Naive thymus-derived CD8-positive, alpha-beta T cell (primary cell): ENCODE measurements at places on chromosomes 3 and 15.

DNA sequence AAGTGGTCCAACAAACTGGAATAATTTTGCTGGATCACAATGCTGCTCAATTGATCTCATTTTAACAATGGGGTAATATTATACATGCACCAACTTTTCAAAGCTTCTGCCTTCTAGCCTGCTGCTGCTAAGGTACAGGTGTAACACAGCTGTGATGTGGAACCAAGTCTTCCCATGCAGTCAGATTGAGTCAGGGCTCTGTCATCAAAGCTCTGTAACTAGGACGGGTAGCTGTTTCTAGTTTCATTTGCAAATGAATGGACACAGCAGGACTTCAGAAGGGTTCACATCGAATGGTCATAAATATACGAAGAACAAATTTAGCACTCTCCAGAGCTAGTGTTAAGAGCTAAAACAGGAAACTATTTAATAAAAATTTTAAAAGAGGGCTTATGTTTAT, 189.2 kb downstream of the USP13 start:
- DNase-seq: no peak

DNA sequence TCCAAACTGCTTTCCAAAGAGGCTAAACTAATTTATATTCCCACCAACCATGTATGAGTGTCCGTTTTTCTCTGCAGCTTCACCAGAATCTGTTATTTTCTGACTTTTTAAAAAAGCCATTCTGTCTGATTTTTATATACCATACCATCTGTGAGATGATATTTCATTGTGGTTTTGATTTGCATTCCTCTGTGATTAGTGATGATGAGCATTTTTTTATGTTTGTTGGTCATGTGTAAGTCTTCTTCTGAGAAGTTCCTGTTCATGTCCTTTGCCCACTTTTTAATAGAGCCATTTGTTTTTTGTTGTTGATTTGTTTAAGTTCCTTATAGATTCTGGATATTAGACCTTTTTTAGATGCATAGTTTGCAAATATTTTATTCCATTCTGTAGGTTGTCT, 179.4 kb upstream of the ALCAM start:
- no peak for DNase-seq

DNA sequence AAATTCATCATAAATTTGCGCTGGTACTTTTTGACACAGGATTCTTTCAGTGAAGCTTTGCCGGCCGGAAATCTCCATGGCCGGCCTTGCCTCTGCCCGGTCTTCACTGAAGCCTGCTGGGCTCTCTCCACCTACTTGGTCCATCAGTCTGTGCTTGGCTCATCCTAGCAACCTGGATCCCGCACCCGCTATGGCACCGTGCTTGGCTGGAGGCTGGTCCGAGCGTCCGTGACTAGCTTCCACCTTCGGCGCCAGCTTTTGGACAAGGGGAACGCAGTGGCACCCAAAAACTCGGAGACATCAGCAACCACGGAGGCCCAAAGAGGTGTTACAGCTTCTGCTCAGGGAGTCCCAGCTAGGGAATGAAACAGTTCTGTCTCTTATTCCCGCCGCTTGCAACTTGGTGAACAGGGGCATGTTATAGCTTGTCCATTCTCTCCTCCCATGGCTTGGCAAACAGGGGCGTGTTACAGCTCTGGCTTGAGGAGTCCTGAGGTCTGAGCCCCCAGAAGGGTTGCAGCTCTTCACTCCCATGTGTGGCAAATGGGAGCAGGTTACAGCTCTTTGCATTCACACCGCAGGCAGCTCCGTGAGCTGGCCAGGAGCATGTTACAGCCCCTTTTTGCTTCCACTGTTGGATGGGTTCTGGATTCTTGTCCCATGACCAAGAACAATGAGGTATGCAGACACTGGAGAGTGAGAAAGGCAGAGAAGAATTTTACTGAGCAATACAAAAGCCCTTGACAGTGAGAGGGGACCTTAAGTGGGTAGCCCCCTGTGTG, 204.2 kb downstream of the DIPK2A start:
- DNase-seq: no peak

- no peak for DNase-seq
Observed at GRCh38 chr15:76711351-76711827, 193.8 kb downstream of the SCAPER start.

DNA sequence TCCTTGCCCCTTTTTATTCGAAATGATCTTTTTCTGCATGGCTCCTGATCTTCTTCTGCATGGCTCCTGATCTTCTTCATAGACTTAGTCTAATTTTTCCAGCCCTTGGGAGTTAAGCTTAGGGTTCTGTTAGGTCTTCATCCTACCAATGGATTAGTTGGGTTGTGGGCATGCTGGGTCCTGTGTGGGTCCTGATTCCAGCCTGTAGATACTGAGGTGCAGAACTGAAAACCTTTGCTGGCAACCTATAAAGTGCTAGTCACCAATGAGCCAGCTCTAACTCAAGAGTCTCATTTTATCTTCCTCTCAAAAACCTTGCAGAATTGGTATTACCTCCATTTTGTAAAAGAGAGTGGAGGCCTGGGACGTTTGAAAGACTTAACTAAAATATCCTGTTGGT, 229.2 kb downstream of the CLSTN2 start:
- DNase-seq: no peak

GRCh38 chr15:64742385-64742784, 33.0 kb downstream of the RBPMS2 start:
- no peak for DNase-seq

- no peak for DNase-seq
Observed at GRCh38 chr3:187750006-187750512, 4.8 kb upstream of the BCL6 start.

DNA sequence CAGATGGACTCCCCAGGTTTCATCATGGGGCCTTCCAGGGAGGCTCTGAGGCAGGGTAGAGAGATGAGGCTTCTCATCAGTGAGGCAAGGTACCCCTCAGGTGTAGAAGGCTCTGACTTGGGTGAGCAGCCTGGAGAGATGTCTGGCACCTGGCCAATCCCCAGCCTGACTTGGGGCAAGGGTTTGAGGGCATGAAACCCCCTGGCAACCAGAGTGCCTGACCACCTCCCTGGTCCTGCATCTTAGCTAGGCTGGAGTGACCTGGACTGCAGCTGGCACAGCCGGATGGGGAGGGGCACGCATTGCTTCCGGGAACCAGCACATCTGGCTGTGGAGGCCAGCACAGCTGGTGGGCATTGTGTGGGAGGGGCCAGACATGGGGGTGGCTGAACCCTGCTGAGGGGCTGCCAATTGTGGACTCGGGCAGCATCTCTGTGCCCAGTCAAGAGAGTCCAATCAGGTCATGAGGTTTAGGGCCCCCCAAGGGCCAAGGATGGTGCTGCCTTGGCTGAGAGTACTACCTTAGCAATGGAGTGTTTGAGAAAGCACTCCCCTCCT, 1.9 kb downstream of the ZBTB47 start:
- no peak for DNase-seq

DNA sequence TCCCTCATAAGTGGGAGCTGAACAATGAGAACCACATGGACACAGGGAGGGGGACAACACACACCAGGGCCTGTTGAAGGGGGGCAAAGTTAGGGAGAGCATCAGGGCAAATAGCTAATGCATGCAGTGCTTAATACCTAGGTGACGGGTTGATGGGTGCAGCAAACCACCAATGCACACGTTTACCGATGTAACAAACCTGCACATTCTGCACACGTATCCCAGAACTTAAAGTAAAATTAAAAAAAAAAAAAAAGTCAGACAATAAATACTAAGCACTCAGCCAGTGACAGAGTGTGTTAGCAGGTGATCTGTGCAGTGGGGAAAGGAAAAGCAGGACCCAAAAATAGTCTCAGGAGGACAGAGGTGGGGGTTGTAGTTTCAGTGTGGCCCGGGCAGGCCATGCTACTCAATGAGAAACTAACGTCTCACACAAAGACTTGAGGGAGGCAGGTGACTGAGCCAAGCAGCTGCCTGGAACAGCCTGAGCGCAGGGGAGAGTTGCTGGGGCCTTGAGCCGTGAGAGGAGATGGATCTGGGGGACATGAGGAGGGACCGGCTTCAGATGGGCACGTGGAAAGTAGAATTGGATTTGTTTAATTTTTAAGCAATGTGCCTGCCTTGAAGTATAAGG, 18.4 kb downstream of the ANKDD1A start:
- DNase-seq: no peak

DNA sequence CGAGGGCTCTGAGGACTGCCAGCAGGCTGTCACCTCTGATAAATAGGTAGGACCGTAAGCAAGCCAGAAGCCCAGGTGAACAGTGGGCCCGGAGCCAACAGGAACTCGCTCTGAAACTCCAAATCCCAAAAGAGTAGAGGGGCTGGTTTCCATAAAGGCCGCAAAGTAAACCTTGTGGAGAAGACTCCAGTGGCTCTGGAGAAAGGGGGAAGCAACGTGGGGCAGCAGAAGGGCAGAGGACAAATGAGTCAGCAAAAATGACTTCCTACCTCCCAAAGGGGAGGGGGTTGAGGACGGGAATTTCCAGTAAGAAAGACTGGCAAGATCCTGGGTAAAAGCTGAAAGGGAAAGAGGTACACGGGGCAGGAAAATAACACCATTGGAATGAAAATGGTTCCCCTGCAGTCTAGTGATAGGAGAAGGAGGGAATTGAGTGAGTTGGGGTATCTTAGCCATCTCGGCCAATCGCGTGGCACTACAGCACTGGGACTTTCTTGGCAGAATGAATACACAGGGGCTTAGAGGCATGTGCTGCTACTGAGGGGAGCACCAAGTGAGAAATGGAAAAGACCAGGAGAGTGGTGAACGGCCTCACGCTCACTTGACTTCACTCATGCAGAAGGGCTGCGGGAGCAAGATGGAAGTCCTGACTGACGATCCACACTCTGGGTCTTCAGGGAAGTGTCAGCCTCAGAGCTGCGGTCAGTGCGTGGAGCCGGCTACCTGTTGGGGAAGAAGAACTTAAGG, 33.2 kb downstream of the BMF start:
- DNase-seq: no peak

DNA sequence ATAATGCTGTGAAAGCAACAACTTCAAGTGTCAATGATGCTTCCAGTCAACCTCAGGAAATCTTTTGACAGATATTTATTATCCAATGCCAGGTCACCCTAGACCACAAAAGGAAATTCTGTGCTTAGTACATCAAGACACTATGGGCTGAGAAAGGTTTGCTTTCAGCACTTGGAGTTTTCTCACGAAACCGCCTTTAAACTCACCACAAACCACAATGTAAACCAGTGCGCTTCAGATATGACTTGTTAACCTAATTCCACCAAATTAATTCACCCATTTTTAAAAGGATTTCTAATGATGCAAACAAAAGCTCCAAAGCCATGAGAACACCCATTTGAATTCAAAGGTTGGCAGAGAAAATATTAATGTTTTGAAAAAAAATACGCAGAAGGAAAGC, 292.9 kb upstream of the NR2F2 start:
- no peak for DNase-seq

DNA sequence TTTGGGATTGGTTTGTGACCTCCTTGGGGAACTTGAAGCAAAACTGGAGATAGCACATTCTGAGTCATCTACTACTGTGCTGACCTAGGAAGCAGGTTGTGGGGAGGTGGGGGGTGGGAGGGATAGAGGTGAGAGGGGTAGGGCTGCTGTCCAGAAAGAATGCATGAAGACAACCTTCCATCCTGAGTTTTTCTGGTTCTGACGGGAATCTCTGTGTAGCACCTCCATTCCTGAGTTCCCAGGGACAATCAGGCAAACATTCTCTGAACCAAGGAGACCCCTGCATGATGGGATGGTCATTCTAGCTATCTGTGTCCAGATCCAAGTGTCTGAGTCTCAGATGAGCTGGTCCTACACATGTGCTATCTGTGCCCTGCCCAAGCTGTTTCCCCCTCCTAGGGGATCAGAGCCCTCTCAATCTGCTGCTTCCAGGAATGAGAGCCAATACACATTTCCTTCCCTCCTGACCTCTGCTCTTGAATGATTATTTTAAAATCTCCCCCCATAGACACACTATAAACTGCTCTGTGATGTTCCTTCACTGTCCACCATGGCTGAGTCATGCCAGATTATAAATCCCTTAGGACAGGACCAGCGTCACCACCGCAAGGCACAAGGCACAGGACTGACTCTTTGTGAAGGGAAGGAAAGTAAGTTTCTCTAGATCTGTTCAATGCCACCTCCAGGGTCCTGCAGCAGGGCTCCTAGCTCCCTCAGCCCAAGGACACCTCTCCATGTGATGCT, 2.2 kb upstream of the CD276 start:
- no peak for DNase-seq

DNA sequence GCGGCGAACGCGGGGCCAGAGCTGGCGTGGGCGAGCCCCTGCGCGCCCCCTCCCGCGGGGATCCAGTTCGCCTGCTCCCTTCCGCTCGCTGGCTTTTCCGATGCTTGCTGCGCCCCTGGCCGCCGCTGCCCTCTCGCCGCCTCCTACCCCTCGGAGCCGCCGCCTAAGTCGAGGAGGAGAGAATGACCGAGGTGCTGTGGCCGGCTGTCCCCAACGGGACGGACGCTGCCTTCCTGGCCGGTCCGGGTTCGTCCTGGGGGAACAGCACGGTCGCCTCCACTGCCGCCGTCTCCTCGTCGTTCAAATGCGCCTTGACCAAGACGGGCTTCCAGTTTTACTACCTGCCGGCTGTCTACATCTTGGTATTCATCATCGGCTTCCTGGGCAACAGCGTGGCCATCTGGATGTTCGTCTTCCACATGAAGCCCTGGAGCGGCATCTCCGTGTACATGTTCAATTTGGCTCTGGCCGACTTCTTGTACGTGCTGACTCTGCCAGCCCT, 721 bp downstream of the P2RY1 start:
- no peak for DNase-seq

DNA sequence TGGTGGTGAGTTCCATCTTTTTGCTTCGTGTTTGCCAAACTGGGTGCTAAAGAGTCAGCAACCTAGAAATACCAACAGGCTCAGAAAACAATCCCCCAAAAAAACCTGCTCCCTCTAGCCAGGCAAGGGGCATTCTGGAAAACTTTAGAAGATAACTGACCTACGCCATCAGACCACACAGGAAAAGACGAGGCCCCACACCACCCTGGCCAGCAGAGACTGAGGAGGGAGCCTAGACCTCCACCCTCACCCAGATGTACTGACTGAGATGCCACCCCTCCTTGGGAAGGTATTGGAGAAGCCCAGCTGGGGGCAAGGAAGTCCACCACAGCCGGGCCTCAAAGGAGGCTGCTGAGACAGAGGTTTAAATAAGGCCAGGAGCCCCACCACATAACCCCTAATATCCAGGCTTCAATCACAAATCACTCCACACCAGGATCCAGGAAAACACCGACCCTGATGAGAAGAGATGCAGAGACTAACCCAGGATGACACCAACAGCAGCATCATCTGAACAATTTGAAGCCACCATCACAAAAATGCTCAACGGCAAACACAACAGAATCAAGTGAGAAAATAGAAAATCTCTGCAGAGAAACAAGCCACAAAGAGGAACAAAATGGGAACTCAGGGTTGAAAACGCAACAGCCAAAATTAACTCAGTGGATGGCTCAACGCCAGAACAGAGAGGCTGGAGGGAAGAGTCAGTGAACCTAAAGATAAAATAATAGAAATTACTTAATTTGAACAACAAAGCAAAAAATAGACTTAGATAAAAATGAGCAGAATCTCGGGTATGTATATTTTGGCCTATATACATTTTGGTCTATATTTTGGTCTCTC, 61.0 kb downstream of the TPRA1 start:
- DNase-seq: no peak

- DNase-seq: no peak
Observed at GRCh38 chr15:30885814-30886213, 17.9 kb upstream of the FAN1 start.
